Type B pancreatic cell (in vitro differentiated cells): ENCODE measurements at places on chromosomes 16 and 17.
A peak's percentile ranks its signal among the peaks of the same experiment; 100 is the strongest.

GRCh38 chr17:41500131-41500911 is 5.1 kb downstream of the KRT13 start:
- DNase-seq, result no peak

- DNase-seq, result no peak
Observed at GRCh38 chr17:65025297-65025696, 31.2 kb downstream of the GNA13 start.

DNA sequence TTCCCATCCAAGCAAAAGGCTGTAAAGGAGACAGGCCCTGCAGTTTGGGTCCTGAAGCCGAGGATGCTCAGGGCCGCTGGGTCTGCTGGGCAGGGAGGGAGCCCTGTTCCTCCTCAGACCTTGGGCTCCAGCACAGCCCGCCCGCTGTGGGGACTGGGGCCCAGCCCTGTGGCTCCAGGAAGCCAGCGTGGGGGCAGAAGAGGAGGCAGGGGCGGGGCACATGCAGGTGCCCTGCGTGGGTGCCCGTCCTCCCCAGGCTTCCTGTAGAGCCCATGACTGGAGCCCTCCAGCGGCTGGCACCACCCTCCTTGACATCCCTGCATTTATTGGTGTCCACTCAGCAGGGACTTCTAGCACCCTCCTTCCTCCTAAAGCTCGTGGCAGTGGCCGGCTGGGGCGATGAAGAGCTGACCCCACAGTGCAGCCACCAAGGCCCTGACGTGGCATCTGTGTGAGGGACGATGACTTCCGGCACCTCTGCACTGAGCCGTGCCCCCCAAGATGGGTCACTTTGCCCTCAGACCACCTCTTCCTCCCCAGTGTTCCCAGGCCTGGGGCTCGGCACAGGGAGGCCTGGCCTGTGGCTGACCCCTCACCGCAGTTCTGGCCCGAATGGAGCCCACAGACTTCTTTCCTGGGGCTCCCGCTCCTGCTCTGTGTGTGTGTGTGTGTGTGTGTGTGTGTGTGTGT is 9.9 kb downstream of the PRSS27 start:
- no peak for DNase-seq

DNA sequence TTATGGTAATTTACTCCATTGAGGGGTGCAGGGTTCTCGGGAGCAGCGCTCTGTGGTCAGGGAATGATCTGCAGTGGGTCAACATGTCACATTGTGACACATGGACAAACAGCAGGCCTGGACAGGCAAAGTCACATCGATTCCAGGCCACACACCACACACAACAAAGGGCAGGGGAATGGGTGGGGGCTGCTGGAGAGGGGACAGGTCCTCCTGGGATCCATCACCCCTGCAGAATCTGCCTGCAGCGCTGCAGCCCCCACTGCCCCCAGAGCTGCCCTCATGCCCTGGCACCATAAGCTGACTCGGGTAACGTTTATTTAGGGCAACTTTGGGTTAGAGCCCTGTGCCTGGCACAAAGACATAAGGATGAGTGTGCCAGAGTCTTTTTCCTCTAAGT is 9.1 kb downstream of the PEMT start:
- DNase-seq, result no peak

DNA sequence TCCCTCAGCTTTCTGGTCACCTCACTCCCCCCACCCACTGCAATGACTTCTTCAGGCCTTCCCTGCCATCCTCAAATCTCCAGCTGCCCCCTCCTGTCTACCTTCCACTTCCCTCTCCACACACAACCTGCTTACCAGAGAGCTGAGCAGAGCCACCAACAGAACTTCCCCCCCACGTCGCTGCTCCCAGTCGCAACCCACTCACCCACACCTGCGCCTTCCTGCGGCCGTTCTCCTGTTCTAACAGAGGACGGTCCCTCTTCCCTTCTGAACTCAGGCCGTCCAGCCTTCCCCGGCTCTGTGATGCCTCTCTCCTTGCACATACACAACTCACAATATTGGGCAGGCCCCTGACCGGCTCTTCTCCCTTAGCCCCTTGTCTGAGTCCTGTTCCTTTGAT is 13.6 kb upstream of the NLRC5 start:
- DNase-seq, result no peak

GRCh38 chr17:7380855-7381683 is at the start of gene TNK1:
TNK1 (plus strand) TSS chr17:7381089; CDS start chr17:7382927, 1,838 bp downstream.
- no peak for DNase-seq

DNA sequence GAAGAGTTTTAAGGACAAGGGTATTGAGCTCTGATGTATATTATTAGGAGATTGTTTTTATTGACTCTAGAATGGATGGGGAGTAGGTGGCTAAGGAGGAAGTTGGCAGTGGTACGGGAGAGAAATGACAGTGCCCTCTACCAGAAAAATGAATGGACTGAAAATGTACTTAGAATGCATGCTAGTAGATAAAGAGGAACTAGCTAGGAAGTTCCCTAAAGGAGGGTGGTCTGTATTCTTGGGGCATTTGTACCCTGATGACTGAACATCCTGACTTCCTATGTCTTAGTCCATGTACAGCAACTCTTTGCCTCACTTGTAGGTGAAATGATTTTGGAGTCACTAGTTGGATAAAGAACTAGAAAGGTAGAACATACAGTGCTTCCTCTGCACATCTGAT is 581.5 kb upstream of the RBFOX1 start:
- DNase-seq, result no peak

DNA sequence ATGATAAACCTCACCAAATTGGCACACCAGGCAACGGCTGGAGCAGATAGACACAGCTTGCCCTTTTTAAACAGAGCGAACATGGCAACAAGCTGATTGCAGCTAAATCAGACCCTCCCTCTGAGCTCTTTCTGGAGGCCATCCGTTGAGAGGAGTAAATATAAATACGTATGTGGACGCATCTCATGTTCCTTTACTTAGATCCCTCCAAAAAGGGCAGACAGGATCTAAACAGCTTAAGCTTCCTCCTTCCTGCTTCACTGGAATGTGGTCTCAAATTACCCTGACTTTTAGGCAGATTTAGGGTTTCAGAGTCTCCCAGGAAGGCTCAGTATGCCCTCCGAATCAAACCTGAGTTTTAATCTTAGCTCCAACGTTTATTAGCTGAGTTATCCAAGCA is 204.7 kb upstream of the GOT2 start:
- no peak for DNase-seq

- DNase-seq, result no peak
Observed at GRCh38 chr17:17341452-17341851, 38.3 kb downstream of the NT5M start.

- DNase-seq, result no peak
Observed at GRCh38 chr16:66198641-66199040, 167.8 kb upstream of the CDH5 start.

- no peak for DNase-seq
Observed at GRCh38 chr17:40518401-40519088, 17.1 kb upstream of the TNS4 start.

DNA sequence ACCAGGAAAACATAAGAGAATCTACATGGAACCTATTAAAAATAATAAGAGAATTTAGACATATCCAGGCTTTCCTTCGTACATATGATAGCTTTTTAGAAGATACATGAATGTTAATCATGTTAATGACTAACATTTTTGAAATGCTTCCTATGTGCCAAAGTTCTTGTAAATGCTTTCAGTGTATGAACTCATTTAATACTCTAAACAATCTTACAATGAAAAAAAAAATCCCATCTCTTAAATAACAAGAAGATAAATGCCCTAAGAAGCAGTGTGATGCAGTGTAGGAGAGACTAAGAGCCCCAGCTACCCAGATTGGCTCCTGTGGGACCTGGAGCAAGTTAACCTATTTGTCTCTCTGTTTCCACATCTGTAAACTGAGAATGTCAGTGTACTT is 220.4 kb upstream of the MYOCD start:
- DNase-seq, result no peak

DNA sequence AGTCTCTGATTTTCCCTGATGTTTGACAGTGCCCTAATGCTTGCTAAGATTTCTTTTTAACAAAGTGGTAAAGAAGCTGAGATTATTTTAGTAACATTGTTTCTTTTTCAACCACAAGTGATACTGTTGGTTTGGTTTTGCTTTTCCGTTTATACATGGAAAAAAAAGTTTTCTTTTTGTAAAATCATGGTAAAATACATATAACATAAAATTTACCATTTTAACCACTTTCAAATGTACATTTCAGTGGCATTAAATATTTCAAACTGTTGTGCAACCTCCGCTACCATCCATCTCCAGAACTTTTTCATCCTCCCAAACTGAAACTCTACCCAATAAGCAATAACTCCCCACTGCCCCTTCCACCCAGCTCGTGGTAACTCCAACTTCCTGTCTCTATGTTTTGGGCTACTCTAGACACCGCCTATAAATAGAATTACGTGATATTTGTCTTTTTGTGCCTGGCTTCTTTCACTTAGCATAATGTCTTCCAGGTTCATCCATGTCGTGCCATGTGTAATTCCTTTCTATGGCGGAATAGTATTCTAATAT is 4.6 kb downstream of the CIITA start:
- DNase-seq, result no peak

GRCh38 chr17:43898446-43898845 is 8.9 kb downstream of the MPP2 start:
- no peak for DNase-seq

DNA sequence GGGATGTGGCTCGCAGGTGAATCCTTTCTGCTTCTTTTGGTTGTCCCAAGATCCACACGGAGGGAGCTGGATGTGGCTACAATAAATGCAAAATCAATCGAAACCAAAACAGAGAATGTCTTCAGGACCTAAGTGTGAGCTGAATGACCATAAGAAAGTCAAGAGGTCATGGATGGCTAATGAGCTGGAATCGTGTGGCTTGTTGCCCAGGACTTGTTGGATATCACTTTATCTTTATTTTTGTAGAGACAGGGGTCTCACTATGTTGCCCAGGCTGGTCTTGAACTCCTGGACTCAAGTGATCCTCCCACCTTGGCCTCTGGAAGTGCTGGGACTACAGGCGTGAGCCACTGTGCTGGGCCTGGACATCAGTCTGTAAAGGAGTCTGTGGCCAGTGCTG is 326.8 kb upstream of the N4BP1 start:
- no peak for DNase-seq

- DNase-seq, result peak; percentile 92
Observed at GRCh38 chr17:28371245-28372202, at the start of gene SARM1. SARM1 (plus strand) TSS chr17:28371694; CDS start chr17:28372033, 339 bp downstream.

- DNase-seq, result no peak
Observed at GRCh38 chr17:21199856-21200255, 14.1 kb downstream of the TMEM11 start.

- DNase-seq, result no peak
Observed at GRCh38 chr17:63221939-63222338, 224.2 kb downstream of the CYB561 start.

- DNase-seq, result no peak
Observed at GRCh38 chr17:27968206-27968732, 74.2 kb upstream of the NLK start.

GRCh38 chr17:39194089-39194984 is 3.1 kb downstream of the CACNB1 start:
- no peak for DNase-seq

GRCh38 chr16:4561596-4561995 is 5.5 kb downstream of the C16orf96 start:
- no peak for DNase-seq

GRCh38 chr17:82007228-82007494 is 15.5 kb downstream of the CENPX start:
- no peak for DNase-seq

DNA sequence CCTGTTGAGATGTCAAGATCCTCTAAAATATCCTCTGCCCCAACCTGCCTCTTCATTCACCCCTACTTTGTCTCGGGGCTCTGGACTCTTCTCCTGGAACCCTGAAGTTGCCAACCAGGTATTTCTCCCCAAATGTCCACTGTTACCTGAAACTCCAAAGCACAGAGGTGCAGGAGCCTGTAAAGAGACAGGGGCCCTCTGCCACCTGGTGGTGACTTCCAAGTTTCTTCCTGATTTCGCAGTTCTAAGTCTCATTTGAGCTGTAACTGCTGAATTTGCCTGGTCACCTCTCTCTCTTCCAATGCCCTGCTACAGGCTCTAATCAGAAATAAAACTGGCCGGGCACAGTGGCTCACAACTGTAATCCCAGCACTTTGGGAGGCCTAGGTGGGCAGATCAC is 77.1 kb upstream of the RCVRN start:
- no peak for DNase-seq

GRCh38 chr16:66224626-66225025 is 141.9 kb upstream of the CDH5 start:
- no peak for DNase-seq

- no peak for DNase-seq
Observed at GRCh38 chr17:37037590-37038155, 88.9 kb downstream of the AATF start.

DNA sequence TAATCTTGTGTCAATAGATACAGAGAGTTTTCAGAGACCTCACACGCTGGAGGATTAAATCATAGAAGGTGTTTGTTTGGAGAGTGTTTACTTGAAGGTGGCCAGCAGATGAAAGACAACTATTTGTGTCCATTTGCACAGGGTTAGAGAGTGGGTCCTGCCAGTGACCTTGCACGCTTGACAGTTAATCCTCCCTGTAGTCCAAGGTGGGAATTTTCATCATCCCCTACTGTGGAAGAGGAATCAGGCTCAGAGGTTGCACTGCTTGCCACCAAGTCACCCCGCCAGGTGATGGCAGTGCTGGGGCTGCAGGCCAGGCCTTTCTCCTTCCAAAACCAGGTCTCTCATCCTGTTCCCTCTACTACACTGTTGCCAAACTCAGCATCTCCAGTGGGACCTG is 12.3 kb downstream of the CDH1 start:
- no peak for DNase-seq
